ENCODE measurements at places on chromosomes 7 and 10.

- DNase-seq, result no peak
Measured at GRCh38 chr10:12205082-12205481, 9.1 kb downstream of the CDC123 start.

DNA sequence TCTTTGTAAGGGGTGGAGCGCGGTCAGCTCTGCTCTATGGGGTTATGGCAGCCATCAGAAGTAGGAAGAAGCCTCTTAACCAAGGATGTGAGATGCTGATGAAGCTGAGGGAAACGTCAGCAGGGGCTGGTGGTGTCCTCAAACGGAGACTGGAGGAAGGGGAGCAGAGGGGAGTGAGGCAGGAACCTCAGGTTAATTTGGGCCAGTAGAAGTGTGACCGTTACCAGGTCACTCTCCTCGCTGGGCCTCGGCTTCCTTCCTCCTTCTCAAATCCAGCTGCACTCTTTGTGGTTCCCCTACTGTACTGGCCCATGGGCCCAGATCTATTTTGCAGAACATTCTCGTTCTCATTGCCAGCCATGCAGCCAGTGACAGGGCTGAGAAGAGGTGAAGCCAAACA, 169.5 kb downstream of the TMEM178B start:
- DNase-seq, result no peak

DNA sequence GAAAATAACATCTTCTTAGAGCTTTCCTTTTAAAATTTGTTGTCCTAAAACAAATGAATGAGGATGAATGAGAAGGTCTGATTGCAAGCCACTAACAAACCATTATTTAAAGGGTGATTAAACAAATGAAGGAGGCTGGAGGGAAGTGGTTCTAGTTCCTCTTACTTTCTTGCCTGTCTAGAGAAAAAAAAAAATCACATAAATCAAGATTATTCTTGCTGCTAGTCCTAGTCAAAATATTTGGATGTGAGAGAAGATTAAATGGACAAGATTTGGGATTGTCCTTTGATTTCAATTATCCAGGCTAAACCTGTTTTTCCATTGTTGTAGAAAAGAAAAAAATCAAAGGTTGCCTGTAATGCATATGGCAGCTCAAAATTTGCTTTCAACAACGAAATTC, 3.3 kb downstream of the SKAP2 start:
- DNase-seq, result no peak

- DNase-seq, result no peak
Measured at GRCh38 chr7:147406521-147407135, 1183.9 kb upstream of the C7orf33 start.

GRCh38 chr7:101784292-101785127, 32.9 kb upstream of the CUX1 start:
- DNase-seq, result no peak

- DNase-seq, result no peak
Measured at GRCh38 chr10:99531026-99531695, 1.6 kb upstream of the NKX2-3 start.

DNA sequence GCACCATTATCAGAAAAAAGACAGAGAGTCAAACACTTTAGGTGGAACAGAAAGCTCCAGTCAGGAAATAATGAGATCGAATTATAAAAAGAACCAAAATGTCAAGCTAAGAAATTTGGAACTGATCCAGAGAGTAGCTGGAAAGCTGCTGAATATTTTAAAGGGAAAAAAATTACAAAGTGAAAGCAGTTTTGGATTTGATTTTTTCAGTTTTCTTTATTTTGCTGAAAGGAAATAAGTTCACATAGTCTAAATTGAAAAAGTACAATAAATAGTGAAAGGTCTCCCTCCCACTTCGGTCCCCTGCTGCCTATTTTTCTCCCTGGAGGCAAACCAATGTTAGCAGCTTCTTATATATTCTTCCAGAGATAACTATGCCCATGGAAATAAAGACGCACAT, 11.3 kb upstream of the TOMM7 start:
- DNase-seq, result no peak

DNA sequence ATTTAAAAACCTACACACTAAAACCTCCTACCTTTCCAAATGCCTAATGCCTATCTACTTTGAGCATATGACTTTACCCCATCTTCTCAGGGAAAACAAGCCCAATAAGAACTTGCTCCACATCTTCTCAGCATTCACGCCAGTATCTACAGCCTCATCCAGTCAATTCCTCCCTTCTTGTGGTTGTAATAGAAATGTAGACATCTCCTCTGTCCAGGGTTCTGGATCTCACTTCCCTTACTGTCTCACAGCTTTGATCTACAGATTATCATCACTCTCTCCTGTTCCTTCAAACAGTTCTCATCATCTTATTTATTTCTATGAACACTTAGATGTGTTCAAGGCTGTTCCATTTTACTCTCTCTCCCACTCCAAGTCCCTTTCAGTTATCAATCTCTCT, 70.4 kb upstream of the NOBOX start:
- no peak for DNase-seq

DNA sequence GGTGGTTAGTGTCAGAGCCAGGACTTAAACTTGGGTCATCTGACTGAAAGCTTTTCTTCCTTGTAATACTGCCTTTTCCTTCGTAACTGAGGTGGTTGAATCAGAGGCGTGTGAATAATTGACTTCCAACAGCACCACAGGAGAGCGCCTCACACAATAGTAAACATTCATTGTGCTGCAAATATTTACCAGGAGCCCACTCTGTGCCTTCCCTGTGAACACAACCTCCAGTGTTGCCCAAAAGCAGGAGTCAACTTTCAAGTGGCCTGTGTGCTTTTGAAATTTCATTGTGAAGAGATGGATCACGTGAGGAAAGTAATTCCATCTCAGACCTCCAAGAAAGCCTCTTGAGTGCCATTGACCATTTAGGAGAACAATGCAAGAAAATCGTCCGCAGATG, 60.2 kb downstream of the ADRA2A start:
- no peak for DNase-seq

DNA sequence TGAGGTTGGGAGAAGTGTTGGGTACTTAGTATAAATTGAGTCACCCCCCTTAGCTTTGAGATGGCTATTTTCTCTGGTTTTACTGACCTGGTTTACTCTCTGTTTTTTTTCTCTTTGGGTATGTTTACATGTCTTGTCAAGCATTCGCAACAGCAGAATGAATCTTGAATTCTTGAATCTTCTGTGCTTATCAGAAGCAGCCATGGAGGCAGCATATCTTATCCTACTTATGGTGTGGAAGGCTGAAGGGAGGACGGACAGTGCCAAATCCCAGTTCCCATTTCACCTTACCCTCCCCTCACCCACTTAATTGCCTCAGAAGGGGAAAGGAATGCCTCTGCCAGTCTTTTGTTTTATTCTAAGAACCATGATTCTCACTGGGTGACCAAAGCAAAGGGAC, 3.7 kb downstream of the SND1 start:
- DNase-seq, result no peak

GRCh38 chr10:53622201-53622600, 849.6 kb upstream of the MBL2 start:
- no peak for DNase-seq

DNA sequence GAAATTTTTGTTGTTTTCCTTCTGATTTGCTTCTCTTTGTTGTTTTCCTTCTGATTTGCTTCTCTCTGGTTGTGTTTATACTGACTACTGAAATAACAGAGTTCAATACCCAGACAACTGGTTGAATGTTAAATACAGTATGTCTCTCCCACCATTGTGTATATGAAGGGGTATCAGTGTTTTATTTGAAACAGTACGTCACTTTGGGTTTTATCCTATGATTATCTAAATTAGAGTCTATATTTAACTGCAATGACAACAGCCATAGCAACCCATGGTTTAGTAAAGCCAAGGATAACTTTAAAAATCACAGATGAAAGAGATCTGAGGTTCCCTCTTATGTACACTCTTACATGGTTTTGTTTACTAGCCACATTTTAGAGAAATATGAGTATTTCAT, 141.3 kb downstream of the GNAT3 start:
- DNase-seq, result no peak

DNA sequence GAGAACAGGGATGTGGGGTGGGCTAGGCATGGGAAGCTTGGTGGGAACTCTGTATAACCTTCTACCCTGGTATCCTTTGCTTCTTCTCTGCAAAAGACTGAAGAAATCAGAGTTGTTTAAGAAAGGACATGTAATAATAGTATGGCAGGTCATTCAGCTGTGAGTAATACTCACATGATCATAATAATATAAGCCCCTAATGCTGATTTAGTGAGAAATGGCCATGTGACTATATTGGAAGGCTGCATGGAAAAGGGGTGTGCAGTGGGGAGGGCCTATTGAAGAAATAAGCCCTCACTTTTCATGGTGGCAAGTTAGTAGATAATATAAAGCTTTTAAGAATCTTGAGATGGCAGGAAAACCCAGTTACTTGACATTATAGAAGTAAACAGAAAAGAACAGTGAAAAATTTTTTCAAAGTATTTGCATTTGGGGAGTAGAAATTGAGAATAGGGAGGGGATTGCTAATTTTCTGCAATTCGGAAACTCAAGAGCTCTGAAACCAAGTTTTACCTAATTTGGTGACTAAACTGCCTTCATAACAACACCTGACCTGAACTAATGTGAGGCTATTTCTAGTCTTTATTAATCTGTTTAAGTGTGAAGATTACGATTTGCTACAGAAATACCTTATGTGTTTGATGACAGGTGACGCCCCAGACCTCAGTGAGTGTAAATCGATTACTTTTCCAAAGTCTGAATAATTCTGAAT, 44.4 kb downstream of the ATXN7L1 start:
- DNase-seq, result no peak

DNA sequence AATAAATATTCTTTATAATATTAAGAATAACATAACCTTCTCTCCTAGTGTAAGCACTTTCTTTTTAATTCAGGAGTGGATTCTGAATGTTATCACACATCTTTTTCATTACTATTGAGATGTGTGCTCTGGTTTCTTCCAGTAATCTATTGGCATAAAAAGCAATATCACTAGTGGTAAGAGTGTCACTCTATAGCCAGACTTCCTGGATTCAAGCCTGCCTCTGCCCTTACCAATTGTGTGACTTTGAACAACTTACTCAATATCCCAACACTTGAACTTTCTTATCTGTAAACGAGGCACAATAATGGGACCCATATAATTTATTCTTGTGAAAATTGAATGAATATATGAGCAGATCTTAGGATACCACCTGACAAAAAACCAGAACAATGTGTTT, 71.0 kb downstream of the SEM1 start:
- DNase-seq, result no peak

DNA sequence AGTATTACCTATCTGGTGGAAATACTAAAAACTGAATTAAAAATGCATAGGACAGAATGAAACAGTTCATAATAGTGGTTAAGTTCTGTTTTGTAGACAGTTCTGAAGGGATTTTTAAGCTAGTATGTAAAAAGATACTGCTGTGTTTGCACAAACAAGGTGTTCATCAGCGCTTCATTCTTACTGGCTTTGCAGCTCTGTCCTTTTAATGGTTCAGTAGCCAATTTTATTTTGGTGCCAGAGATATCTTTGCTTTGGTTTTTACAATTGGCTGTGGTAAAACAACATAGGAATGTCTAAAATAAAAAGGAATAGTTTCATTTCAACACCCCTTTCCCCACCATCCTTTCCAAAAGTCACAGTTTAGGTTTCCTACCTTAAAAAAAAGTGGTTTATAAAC, 33.0 kb downstream of the STAM start:
- DNase-seq, result no peak

DNA sequence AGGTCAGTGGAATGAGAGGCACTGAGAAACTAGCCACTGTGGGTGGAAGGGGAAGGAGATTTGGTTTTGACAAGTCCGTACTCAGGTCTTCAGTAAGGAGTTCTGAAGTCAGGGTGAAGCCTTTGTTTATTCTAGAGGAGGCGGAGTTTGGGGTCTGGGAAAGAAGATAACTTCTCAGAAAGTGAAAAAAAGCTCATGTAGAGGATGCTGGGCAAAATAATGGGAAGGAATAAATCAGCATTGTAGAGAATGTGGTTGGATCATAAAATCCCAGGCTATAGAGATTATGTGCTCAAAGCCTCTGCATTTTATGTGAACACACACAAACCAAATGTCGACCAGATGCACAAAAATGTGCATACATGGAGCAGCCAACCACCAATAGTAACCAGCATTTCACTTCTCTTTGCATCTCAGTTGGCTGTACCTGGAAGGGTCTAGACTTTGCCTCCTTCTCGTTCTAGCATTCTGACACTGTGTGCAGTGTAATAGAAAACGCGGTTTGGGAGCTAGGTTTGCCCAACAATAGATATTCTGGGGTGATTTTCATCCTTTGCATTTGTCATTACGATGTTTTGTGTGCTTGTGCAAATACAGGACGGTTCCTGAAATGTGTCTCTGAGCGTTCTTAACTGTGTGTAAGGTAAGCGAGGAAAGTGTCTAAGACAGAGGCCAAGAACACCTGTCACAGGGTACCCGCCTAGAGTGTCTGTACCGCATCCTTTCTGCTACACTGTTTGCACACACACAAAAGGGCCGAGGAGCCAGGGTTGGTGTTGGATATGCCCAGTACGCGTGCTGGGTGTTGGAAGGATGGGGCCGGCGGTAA, 603 bp upstream of the HECW1 start:
- no peak for DNase-seq

All from left lobe of liver (tissue), 2 donors.